HTR-8/SVneo (cell line): ENCODE measurements at places on chromosomes 11 and 22.

DNA sequence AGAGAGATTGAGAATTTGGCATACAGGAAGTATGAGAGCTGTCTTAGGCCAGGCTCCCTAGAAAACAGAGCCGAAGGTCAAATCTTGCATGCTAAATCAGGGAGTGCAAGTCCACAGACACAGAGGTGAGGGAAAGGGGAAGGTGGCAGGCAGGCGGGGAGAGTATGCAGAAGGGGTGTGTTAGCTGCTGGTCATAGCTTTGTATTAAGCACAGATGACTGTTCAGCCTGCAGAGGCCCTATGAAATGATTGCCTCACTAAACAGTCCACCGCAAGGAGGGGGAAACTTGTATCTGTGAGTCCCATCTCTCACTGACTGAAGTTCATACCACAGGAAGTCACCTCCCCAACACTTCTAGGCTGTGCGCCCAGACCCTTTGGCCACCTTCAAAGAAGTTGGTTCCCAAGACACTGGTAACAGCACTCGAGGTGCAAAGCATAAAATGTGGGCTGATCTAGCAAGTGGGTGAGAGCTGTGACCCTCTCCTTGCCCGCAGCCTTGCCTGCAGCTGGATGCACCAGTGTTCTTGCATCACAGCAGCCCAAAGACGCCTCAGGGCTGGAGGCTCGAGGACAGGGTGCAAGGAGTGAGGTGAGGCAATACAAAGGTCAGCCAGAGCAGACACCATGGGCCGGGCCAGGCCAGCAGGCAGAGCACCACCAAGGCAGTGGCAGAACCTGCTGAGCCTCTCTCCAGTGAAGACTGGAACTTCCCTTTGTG lies 115.3 kb upstream of the TBCEL start:
- DNase-seq = no peak

DNA sequence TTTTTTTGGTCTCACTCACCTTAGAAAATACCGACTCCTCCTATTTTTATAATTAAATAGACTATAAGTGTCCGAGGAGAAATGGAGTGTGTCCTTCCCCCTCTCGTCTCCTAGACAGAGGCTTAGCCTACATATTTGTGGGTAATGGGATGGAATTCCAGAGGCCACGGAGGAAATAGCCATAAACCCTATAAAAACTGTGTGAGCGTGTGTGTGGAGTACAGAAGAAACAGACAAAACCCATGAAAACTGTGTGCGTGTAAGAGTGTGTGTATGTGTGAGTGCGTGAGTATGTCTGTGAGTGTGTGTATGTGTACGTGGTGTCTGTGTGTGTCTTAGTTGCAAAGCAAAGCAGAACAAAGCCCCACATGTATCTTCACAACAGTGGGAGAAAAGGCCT lies 883.5 kb downstream of the OPCML start:
- peak; percentile 10 for DNase-seq

- DNase-seq = no peak
These were observed 16.0 kb downstream of the RASD2 start for GRCh38 chr22:35556666-35557065.

GRCh38 chr11:16750417-16750816 lies 12.0 kb downstream of the C11orf58 start:
- no peak for DNase-seq

GRCh38 chr11:87767615-87768014 lies 407.6 kb downstream of the RAB38 start:
- no peak for DNase-seq

GRCh38 chr11:69981119-69981784 lies 96.9 kb upstream of the ANO1 start:
- DNase-seq = no peak

DNA sequence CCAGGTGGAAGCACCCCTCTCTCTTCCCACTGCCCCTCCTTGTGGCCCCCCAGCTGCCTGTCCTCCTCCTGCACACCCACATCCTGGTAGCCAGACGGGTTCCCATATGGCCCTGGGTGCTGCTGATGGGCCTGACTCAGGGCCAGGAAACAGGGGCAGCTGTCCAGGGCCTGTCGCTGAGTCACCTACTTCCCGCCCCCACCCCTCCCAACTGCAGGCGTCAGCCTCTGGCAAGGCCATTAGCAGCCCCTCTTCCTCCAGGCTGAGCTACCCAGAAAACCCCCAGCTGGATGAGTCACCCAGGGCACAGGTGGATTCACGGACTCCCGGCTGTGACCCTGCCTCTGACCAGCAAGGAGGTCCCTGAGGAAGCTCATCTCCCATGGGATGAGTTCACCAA lies 6.9 kb upstream of the GAL start:
- DNase-seq = peak; percentile 97

GRCh38 chr22:48579043-48579927 lies 1248.4 kb downstream of the BRD1 start:
- no peak for DNase-seq

DNA sequence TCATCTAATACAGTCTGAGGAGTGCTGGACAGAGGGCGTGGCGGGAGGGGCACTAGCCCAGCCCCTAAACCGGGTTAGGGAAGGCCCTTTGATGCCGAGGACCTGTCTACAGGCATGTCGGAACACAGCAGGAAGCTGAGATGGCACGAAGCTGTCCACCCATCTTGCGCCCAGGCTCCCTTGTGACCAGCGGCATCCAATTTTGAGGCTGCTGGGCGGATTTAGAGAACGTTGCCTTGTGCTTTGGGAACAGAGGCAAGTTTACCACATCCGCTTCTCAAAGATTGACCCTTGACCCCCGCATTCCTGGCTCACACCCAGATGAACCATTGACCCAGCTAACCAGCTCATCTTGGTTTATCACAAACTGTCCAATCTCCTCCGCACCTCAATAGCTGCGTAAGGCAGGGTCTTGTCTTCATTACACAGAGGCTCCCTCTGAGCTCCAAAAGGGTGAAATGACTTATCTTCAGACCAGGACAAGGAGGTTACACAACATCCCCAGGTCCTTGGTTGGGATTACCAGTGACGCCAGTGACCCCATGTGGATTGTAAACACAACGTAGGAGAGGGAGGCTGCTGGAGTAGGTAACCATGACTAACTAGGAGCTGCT lies 4.5 kb downstream of the FAM83F start:
- DNase-seq = no peak

DNA sequence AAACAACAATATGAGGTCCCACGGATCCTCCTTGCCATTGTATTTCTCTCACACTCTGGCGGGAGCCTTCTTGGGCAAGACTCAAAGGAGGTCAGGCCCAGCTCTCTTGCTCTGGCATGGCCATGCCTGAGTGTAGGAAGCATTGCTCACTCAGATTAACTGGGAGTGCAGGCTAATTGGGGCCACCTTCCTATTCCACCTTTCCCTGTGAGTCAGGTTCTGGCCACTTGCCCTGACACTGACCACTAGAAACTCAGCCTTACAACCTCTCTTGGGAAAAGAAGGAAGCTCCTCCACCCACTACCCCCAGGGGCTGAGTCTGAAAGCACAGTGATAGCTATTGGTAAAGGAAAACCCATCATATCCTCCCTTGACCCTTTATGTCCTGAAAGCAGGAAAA lies 121.8 kb upstream of the NTM start:
- DNase-seq = no peak

DNA sequence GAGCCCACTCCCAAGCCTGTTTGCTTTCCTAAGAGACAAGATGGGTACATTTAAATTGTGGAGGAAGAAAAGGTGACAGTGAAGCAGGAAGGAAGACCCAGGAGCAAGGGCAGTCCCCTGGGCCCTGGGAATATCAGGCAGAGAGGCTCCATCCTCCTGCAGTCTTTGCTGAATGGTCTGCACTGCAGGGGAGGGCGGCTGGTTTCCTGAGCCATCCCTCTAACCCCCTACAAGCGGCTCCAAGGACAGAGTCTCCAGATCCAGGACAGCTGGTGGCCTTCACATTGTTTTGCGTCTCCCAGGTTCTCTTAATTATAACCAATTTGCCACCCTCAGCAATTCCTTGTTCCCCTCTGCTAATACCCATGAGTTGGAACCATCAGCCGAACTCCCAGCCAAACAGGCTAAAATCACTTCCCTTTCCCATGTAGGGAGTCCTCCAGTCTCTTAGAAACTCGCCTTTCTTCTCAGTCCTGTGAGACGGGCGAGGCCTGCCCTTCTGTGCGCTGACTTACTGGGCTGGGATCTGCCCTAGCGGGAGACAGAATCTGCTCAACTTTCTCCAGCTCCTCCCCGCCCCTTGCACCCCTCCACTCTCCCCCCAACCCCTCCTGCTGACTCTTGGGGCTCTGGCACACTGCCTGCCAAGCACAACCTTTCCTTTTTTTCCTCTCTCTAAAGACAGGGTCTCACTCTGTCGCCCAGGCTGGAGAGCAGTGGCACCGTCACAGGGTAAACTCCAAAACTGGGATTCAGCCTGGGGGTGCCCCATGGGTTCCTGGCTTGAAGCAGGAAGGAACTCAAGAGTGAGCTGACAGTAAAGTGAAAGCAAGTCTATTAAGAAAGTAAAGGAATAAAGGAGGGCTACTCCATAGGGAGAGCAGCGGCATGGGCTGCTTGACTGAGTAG lies 53.4 kb upstream of the EMID1 start:
- no peak for DNase-seq

DNA sequence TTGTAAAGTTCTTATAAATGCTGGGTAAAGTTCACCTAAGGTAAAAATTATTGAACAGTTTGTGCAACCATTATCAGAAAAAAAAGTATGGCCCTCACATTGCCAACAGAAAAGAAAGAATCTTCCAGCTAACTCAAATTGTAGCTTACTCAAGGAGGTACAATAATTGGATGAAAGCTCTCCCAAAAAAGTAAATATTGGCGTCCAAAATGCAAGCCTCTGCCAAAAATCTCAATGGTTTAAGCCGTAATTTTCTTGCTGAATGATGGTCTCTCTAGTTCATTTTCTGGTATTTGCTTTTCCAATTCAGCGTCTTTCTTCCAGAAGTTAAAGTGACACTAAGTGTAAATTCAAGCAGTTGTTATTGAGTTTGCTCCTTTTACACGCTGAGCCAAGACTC lies 727.3 kb downstream of the LRRC4C start:
- no peak for DNase-seq
